Activated T-cell treated with anti-CD3 and anti-CD28 coated beads for 48 hours (primary cell): ENCODE measurements at places on chromosomes 5 and 9.

- DNase-seq = no peak
Measured at GRCh38 chr9:91220491-91221135, 141.1 kb downstream of the AUH start.

DNA sequence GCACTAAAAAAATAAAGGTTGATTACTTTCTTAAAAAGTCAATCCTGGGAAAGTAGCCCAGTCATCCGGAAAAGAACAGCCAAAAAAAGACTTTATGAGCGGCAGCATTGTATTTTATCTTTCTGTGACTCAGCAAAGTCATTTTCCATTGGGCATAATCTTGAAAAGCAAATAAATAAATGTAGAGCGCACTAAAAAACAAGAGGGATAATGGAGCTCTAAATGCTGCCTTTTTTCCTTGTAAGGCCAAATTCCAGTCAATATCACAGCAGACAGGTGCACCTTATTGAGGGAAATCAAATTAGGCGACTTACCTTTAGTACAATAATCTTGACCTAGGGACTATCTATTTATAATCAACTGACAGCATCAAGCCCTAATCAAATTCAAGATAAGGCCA, 266.8 kb downstream of the MTRR start:
- no peak for DNase-seq

GRCh38 chr9:111180811-111181210, 142.5 kb upstream of the LPAR1 start:
- no peak for DNase-seq

DNA sequence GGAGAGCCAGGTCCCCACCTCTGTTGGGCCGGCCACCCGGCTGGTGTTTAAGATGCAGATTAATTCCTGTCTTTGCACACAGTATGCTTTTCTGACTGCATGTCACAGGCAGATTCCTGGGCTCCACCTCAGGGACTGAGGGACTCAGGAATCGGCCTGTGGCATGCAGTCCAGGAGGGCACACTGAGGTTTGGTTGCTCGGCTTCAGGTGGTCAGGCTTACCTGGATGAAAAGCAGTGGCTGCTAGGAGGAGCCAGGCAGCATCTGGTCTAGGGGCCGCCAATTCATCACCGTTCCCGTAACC, 1.1 kb downstream of the WDR5 start:
- DNase-seq = no peak

DNA sequence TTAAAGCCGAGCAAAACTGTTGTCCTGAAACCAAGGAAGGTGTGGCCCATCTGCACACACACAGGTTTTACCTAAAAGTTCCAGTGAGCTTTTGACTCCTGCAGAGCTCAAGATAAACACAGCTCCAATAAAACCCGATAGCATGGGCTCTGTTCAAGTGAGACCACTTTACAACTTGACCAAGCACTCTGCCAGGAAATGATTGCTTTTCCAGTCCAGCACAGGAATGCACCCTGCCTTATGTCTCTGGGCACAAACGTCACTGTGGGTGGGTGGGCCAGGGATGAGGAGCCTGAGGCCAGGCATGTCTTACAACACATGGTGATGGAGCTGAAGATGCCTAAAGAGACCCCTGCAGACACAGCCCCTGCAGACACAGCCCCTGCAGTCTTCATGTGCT, 115.3 kb downstream of the ROR2 start:
- DNase-seq = no peak

DNA sequence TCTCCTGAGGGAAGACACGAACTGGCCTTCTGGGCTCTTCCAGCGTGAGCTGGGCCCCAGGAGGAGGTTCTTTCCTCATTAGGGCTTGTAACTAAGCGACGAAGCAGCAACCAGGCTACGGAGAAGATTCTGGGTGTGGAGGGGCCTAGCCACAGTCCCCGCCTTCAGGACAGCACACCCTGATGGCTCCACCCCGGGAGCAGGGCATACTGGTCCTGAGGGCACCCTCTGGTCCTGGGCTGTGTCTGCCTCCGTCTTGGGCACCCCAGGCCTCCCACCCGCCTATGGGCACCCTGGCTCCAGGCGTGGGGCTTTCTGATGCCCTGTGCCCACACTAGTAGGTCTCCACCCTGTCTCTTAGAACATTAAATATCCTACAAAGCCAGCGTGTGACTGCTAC, 136.4 kb downstream of the OLFM1 start:
- no peak for DNase-seq

GRCh38 chr5:10704949-10705621, 55.9 kb downstream of the DAP start:
- no peak for DNase-seq

DNA sequence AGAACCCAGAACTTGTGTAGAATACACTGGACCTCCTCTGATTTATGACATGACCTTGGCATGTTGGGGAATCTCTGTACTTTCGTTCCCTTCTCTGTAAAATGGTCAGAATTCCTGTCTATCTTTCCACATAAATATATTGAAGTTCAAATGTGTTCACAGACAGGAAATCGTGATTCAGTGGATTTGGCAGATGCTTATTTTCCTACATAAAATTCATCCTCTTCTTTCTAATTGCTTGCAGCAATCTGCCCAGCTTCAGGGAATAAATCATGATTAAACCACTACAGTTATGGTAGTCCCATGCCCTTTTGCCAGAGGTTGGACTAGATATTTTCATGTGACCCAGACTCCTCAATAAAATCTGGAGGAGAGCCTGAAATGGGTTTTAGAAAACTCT, 52.1 kb upstream of the ARL15 start:
- DNase-seq = no peak

GRCh38 chr9:108645520-108645919, 210.3 kb downstream of the ACTL7B start:
- no peak for DNase-seq

DNA sequence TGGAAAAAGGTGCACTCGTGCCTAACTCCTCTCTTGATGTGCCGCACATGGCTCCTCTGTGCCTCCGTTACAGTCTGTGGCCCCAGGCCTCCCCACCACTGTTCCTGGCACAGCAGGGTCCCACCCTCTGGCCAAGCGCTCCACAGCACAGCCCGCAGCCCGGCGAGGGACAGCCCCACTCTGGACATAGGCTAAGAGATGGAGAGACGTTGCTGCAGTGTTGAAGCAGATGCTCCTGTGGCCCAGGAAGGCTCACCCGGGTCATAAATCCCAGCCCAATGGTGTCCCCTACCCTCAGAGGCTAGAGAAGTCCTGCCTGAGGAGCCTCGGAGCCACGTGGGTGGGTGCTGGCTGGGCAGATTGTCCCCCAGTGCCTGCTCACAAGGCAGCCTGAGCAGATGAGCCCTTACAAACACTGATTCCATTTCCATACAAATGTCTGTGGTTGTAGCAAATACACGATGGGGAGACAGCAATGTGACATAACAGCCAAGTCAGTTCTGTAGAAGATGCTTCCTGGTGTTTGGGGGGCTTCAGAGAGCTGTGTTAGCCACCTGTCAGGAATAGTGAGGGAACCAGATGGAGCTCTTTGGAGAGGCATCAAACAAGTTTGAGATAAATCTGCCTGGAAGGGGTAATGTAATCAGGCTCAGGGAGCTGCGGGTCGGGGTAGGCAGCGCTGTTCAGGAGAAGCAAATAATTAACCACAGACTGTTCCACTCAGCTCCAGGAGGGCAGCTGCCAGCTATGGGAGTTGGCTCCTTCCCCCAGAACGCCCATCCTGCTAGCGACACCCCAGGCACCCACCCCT, 41.7 kb downstream of the C5orf15 start:
- no peak for DNase-seq

DNA sequence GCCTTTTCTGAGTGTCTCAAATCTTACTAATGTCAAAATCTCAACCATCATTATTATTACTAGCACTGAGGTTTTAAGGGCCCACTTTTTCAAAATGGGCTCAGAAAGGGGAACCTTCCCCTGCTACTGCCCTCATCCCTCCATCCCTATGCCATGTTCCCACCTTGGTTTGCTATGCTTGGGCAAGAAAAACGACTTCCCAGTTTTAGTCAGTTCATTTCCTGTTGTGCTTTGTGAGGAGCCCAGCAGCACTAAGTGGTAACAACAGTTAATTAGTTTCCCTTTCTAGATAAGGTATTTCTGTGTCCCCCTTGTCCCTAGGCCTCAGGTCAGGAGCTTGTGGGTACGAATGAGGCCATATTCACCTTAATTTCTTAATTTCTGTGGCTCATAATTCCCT, 595.2 kb downstream of the RAB3C start:
- no peak for DNase-seq

GRCh38 chr5:44719856-44720255, 88.9 kb upstream of the MRPS30 start:
- DNase-seq = no peak

- DNase-seq = no peak
Measured at GRCh38 chr9:23686896-23687295, 139.1 kb downstream of the ELAVL2 start.

DNA sequence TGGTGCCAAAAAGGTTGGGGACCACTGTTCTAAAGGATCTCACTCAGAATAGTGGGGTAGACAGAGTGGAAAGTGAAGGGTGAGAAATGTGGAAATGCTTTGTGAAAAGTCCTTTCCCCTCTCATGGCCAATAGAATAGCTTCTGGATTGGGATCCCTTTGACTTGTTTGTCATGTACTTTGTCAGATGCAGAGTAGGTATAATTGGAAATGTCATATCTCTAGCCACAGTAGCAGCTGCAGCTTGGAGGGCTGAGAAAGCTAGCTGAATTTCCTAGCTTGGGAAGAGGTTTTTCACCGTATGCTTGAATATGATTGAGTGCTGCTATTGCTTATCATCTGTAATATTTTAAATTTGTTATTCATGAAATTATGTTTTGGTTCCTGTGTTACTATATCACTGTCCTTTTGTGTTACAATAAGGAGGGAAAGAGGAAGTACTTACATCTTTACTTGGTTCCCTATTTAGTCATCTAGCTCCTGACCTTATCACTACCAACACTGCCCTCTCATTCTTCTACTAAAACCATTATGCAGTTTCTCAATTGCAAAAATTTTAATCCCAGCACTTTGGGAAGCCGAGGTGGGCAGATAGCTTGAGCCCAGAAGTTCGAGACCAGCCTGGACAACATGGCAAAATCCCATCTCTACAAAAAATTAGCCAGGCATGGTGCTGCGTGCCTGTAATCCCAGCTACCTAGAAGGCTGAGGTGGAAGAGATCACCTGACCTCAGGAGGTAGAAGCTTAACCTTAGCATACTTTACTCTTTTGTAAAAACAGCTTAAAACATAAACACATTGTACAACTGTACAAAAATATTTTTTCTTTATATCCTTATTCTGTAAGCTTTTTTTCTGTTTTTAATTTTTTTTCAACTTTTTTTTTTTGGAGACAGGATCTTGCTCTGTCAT, 12.4 kb downstream of the SLC30A5 start:
- no peak for DNase-seq

- no peak for DNase-seq
Measured at GRCh38 chr5:107218457-107219193, 452.1 kb downstream of the EFNA5 start.

DNA sequence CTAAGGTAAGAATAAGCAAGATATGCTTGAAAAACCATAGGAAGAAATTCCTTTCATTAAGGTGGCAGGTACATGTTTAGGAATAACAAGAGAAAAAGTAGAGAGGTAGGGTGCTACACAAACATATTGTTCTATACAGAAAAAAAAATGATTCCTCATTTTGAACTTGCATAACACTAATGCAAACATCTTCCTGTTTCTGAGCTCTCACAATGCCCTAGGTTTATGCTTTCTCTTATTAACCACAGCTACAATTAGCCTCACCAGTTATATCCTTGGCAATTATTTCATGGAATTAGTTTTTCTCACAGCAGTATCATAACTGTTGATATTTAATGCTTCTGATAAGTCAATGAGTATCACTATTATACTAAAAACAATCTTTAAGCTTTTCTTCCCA, 20.7 kb downstream of the CEMIP2 start:
- DNase-seq = no peak

- no peak for DNase-seq
Measured at GRCh38 chr9:92189782-92190535, 74.7 kb upstream of the SPTLC1 start.

- DNase-seq = no peak
Measured at GRCh38 chr5:177327539-177328522, 16.1 kb upstream of the MXD3 start.

- no peak for DNase-seq
Measured at GRCh38 chr5:158707534-158707933, 392.2 kb downstream of the EBF1 start.

- no peak for DNase-seq
Measured at GRCh38 chr5:139335811-139336210, 5.8 kb upstream of the PAIP2 start.

GRCh38 chr9:117734523-117735314, 30.5 kb downstream of the TLR4 start:
- DNase-seq = no peak

DNA sequence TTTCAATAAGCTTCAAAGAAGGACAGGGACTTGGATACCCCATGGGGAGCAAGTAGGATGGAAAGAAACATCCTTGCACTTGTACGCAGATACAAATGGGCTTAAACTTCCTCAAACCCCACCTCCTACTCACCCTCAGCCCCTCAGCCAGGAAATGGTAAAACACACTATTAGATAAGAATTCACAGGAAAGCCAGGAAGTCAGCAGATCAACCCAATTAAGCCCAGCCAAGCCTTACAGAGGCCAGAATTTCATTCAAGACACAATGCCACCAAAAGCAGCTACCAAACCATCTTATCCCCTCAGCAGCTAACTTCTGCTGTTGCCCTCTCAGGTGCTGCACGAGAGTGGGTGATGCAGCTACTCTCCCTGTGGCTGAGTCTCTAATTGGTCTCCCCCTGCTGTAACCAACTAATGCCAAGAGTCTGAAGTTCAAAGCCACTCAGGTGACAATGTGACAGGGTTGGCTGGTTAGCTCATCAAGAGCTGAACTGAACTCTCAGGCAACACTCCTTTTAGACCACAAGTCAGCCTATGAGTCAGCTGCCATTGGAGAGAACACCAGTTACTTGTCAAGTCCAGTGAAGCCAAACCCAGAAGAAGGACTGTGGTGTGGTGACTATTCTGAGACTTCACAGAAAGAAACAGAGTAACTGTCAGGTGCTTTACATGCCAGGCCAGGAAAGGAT, 201.9 kb downstream of the ZNF608 start:
- no peak for DNase-seq

DNA sequence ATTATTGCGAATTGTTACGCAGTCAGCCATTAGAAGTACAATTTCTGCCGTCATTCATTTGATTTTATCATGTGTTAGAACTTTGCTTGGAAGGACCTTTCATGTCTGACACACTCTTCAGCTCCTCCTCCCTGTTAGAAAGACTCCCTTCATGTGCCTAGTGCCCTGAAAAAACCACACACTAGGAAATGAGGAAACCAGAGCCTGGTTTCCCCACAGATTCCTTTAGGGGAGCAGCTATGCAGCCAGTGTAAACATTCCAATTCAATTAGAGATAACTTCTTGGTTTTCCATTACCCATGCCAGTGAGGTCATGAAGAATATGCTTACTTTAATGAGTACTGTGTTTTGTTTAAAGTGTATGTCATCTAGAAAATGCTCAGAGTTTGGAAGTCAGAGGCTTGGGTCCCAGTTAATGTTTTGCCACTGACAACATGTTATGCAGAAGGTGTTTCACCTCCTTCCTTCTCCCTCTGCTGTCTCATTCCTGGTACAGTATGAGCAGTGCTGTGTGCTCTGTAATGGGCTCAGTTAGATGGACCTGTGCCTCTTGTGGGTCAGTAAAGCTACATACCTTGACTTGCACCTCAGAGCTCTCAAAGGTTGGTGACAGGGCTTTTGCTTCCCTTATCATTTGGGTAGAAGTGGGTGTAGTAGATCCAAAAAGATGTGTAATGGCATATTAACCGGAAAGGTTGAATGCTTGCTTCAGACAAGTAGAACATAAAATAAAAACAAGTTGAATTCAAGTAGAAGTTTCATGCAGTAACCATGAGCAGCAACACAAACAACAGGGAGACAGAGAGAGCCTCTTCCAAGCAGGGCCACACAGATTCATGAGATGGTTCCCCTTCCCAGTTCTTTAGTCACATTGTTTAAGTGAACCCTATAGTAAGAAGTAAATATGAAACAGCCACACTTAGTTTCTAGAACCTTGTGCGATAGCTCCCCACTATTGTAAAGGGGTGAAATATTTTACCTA, 52.6 kb upstream of the TNFAIP8 start:
- no peak for DNase-seq
